ENCODE measurements at places on chromosomes 11 and 22.
A peak's percentile ranks its signal among the peaks of the same experiment; 100 is the strongest.

- DNase-seq, result no peak
Observed at GRCh38 chr11:2693271-2694261, 6.2 kb downstream of the KCNQ1OT1 start.

- no peak for DNase-seq
Observed at GRCh38 chr11:103803062-103803461, 233.4 kb upstream of the DDI1 start.

GRCh38 chr11:64299847-64300648, at the start of gene CATSPERZ:
Gene CATSPERZ (plus strand): TSS chr11:64300358. CDS start chr11:64300411, 53 bp downstream.
- DNase-seq, result peak; percentile 43

DNA sequence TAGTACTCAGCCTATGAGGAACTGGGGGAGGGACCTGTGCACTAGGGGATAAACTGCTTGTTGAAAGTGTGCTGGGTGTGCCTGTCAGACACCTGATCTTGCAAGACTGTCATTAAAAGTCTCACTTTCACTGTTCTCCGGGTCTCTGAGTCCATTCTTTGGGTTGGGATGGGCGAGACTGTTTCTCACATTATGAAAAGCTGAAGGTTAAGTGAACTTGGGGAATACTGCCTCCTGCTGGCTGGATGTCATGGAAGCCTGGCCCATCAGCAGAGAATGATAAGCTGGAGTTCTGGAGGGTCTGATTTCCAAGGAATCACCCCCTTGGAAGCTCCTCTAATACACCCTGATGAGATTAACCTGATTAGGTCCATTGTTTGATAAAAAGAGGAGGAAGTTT, 9.0 kb upstream of the VPREB1 start:
- DNase-seq, result peak; percentile 27

- no peak for DNase-seq
Observed at GRCh38 chr11:5467527-5467926, 18.4 kb downstream of the OR51I2 start.

DNA sequence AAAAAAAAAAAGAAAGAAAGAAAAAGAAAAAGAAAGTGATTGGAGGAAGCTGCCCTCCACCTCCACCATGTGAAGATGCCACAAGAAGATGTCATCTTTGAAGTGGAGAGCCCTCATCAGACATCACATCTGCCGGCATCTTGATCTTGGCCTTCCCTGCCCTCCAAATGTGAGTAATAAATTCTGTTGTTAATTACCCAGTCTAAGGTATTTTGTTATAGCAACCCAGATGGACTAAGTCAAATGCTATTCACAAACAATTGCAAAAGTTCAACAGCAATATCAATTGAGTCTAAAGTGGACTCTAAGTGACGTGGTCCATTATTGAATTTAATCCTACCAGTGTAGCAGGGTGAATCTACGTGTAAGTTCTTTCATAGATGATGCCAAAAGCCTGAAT, 55.9 kb upstream of the NUP160 start:
- DNase-seq, result no peak

- DNase-seq, result no peak
Observed at GRCh38 chr11:70606248-70606950, 208.1 kb downstream of the CTTN start.

- no peak for DNase-seq
Observed at GRCh38 chr22:28123989-28124766, 205.1 kb upstream of the PITPNB start.

- no peak for DNase-seq
Observed at GRCh38 chr11:132589791-132590190, 942.5 kb downstream of the OPCML start.

- DNase-seq, result no peak
Observed at GRCh38 chr11:73024639-73025038, 117.5 kb downstream of the FCHSD2 start.

- no peak for DNase-seq
Observed at GRCh38 chr22:44440224-44441160, 57.5 kb downstream of the RTL6 start.

DNA sequence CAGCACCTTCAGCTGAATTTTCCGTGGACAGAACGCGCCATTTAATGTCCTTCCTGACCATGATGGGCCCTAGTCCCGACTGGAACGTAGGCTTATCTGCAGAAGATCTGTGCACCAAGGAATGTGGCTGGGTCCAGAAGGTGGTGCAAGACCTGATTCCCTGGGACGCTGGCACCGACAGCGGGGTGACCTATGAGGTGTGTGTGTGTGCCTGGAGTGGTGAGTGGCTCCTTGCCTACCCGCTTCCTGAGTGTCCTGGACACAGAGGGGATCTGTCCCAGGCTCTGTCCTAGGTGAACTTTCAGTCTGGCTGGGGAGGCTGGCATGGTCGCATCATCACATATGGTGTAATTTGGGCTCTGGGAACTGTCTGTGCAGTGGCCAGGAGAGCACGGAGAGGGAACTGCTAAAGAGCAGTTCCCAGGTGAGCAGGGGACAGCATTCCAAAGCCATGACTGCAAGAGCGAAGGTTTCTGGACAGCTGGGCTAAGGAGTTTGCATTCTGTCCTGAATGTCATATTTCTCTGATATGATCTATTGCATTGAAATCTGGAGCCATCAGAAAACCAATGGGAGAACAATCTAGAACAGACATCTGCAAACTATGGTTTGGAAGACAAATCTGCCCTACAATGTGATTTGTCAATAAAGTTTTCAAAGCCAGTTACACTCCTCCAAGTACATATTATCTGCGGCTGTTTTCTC, 104.3 kb downstream of the RRAS2 start:
- DNase-seq, result no peak

GRCh38 chr11:86718999-86719398, 46.6 kb upstream of the ME3 start:
- no peak for DNase-seq

DNA sequence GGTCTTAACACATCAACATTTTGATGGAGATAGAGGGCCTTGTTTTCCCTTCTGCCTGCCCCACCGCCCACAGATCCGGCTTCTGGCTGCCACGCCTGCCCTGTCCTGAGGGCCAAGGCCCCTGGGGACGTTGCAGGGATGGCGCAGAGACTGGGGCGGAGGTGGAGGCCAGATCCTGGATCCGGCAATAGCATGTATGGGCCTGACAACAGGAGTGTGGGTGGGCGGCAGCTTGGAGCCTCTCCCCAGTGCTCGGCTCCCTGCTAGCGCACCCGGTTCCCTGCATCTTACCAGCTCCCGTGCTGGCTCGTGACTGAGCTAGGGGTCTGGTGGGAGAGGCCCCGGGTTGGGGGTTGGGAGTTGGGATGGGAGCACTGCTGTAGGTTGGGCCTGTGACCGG, 95.6 kb downstream of the ZBTB16 start:
- DNase-seq, result no peak

DNA sequence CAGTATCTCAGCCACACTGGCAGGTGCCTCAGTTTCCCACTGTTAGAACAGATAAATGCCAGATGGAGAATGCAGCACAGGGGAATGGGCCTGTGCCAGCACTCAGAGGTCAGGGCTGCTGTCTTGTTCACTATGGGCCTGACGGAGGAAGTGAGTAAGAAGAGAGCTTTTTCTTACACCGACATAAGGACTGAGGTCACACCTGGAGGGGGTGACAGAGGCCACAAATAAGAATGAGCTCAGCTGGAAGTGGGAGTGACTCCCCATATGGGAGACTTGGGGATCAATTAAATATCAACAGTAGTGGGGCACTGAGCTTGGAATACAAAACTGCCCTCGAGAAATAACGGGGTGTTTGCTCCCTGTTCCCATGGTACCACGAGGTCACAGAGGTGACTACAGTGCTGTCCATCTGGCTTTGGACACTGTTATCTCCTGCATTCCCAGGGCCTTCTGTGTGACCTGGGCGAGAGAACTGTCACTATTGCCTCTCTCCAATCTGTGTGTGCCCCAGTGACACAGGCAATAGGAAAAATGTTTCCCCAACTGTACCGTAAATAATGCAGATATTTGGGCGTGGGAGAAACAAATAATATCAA, 94.1 kb upstream of the NNMT start:
- DNase-seq, result no peak

- no peak for DNase-seq
Observed at GRCh38 chr22:25409240-25409639, 155.2 kb upstream of the GRK3 start.

DNA sequence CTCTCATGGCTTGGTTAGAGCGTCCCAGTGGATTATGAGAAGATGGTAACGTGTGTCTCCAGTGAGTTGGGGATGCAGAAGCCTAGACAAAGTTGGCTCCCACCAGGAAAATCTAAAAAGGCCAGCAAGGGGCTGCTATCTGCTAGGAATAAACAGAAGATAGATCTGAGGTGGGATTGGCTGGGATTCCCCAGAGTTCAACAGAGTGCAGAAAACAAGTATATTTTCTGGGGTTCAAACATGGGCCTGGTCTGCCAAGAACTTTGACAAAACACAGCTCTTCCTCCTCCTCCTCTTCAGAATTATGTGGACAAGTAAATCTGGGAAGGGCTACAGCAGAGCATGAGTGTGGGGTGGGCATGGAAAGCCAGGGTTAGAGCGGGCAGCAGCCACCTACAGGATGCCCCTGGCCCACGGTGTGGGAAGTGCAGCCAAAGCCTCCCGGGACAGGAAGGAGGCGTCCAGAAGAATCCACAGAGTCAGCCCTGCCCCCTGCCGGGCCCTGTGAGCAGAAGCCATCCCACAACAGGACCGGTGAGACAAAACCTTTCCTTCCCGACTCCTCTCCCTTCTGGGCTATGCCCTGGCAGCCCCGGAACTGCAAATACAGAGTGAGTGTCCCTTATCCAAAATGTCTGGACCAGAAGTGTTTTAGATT, 67.1 kb downstream of the CD82 start:
- DNase-seq, result no peak

DNA sequence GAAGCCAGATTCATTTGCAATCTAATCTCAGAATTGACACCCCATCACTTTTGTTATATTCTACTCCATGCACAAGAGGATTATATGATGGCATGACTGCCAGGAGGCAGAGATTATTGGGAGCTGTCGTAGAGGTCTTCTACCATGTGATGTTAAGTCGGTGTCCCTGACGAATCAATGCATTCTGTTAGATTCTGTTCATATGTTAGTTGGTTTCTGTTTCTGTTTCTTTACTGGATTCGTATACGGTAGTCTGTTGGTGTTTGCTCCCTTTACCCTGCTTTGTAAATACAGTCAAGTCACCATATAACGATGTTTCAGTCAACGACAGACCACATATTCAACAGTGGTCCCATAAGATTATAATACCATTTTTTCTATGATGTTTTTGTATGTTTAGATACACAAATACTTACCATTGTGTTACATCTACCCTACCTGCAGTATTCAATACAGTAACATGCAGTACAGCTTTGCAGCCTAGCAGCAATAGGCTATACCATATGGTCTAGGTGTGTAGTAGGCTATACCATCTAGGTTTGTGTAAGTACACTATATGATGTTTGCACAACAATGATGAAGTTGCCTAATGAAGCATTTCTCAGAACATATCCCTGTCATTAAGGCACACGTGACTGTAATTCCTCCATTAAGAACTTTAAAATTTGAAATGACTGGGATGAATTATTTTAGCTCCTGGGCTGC, 22.8 kb upstream of the RASSF10 start:
- DNase-seq, result no peak

DNA sequence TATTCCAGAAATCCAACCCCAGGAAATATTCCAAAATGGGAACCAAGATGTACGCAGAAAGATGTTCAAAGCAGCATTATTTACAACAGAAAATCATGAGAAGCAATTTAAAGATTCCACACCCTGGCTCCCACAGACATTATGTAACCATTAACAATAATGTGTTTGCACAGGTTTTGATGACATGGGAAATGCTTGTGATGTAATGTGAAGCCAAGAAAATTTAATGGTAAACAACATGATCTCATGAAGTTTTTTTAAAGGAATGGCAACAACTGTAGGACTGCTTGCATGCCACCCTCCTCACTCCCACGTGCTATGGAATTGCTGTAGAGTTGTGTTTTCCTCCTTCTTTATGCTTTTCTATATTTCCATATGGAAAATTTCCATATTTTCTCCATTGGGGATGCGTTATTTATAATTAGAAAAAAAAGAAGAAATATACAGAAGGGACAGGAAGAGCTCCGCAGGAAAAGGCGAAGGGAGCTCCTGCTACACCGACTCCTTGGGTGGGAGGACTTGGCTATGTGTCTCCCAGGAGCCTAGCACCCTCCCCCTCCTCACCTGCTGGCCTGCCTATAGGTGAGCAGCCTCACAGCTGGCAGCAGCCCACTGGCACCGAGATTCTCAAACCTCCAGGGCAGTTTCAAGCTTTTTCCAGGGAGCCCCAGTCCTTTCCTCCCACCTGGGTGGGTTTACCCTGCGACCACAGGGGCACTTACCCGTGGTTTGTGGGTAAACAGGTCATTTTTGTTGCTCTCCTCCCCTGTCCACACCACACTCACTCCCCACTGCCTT, 20.9 kb downstream of the LRFN4 start:
- no peak for DNase-seq

DNA sequence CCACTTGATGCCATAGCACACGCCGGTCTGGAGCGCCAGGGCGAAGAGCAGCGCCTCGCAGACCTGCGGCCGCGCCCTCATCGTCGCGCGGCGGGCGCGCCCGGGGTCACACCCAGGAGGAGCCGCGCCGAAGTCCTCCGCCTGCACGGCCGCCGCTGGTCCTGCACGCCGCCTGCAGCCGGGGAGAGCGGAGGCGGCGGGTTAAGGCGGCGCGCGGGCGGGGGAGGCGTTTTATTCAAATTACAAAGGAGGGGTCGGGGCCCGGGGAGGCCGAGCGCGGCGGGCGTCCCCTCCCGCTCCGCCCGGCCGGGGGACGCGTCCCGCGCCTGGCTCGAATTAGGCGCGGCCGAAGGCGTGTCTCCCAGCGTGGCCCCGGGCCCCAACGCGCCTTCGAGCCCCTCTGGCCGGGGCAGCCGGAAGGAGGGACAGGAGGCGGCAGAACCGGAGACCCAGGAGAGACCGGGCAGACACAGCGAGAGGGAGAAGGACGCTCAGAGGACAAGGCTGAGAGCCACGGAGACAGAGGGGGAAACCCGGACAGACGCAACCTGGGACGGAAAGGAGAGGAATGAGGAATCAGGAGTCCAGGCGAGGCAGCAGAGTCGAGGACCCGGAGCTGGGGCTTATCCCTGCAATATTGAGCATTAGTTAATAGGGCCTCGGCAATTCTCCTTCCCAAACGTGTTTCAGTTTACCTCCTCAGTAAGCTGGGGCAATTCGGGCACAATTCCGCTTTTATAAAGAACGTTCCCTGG, at the start of gene WNT11:
WNT11 (minus strand) TSS at position 176 of the 755 bp plus-strand sequence; CDS start at position 81, 95 bp downstream.
- no peak for DNase-seq

DNA sequence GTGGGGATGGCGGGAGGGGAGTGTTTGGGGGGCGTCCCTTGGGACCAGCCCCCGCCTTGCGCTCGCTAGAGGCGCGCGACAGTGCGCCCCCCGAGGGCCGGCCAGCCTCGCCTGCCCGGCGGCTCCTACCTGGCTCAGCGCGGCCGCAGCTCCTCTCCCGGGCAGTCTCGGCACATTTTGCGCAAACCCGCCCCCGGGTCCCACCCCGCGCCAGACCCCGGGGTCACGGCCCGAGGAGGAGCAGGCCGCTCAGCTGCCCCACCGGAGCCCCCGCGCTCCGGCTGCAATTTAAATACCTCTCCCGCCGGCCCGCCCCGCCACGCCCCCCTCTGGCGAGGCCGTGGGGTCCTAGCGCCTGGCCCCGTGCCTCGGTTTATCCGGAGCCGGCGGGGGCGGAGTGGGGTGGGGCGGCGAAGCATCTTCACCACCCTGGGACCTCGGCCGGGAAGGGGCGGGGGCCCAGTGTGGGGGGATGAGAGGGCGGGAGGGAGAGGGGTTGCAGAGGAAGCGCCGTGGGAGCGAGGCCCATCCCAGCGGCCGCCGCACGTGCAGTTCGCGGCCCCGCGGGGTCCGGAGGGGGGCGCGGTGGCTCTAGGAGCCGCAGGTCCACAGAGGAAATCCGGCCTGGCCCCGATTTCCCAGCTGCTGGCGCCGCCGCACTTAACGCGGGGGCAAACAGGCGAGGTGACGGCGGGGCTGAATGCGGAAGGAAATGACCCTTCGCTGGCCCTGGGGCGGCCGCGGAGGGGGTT, at the start of gene LRRC32:
LRRC32 (minus strand) TSS at position 263 of the 752 bp plus-strand sequence. CDS start 4,793 bp downstream, outside the sequence.
- peak; percentile 9 for DNase-seq

GRCh38 chr11:77517226-77517625, 43.3 kb upstream of the PAK1 start:
- no peak for DNase-seq
